ENCODE measurements at places on chromosomes 2 and 18. TPM values are rescaled to one million over a fixed set of nuclear protein-coding genes. Genes with fewer than 3 reads are reported as not detected.

The MC5R gene
- total RNA-seq = not detected

The CEP192 gene
- 41.3 TPM for total RNA-seq

The NEURL3 gene
- total RNA-seq = 19.7 TPM

The C2orf15 gene
- 6.9 TPM for total RNA-seq

The TEX44 gene
- not detected for total RNA-seq

The NAPG gene
- total RNA-seq = 45.0 TPM

The RAX gene
- not detected for total RNA-seq

The CXCR4 gene
- total RNA-seq = 12.4 TPM

The GPR75 gene
- total RNA-seq = 5.4 TPM

The UGT1A4 gene
- total RNA-seq = 6.1 TPM
